ENCODE measurements at places on chromosomes 11 and 22.
A peak's percentile ranks its signal among the peaks of the same experiment; 100 is the strongest.

DNA sequence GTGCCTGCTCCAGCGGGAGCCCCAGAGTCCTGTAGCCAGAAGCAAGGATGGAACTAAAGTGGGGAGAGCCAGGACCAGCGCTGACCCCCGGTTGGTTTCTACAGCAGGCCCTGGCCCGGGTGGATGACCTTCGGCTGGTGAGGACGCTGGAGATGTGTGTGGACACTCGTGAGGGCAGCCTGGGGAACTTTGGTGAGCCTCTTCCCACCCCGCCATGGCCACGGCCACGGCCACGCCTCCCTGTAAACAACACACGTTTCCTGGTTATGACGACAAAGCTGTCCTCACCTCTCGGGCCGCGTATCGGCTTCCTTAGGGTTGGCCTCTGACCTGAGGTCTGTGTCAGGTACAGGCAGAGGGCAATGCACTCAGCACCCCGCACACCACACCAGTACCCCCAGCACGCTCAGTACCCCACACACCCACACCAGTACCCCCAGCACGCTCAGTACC lies 4.1 kb downstream of the LRRC56 start:
- DNase-seq, result no peak

DNA sequence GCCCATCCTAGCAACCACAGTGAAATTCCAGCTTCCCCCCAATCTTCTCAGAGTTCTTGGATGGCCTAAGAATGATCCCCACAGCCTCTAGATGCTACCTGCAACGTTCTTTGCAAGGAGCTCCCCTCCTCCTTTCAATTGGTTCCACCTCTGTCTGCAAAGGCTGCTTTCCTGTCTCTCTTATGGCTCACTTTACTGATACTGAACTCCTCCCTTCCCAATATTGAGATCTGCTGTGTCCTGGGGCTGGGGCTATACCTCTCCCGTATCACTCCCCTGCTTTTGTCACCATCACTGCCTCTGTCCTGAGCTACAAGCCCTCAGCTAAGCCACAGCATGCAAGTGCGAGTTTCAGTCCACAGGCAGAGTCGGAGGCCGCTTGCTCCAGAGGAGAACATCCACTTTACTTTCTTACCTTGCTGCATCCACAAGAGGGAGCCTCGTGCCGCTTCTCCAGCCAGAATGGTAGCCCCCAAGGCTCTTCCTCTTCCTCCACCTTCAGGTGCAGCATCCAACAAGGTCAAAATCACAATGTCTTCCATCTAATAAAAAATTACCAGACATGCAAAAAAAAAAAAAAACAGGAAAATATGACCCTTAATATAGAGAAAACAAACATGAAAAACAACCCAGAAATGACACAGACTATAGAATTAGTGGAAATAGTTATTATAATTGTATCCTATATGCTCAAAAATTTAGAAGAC lies 48.6 kb upstream of the TMEM45B start:
- no peak for DNase-seq

GRCh38 chr11:124238512-124238911 lies 2.4 kb upstream of the OR8G1 start:
- DNase-seq, result no peak

GRCh38 chr11:20192151-20192550 lies 31.9 kb upstream of the DBX1 start:
- DNase-seq, result no peak

DNA sequence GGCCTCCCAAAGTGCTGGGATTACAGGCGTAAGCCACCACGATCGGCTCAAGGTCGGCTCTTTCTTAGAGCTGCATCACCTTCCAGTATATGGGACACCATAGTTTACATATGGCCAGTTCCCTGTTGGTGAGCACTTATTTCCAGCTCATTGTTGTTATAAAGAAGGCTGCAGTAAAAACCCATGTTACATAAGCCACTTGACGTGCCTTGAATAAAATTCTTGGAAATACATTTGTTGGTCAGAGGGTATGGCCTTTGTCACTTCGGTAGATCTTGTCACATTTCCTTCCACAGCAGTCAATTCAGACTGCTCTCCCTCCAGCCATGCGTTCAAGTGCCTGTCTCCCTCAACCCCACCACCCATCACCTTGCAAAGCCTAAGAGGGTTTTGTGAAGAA lies 92.9 kb downstream of the PRR5L start:
- no peak for DNase-seq

DNA sequence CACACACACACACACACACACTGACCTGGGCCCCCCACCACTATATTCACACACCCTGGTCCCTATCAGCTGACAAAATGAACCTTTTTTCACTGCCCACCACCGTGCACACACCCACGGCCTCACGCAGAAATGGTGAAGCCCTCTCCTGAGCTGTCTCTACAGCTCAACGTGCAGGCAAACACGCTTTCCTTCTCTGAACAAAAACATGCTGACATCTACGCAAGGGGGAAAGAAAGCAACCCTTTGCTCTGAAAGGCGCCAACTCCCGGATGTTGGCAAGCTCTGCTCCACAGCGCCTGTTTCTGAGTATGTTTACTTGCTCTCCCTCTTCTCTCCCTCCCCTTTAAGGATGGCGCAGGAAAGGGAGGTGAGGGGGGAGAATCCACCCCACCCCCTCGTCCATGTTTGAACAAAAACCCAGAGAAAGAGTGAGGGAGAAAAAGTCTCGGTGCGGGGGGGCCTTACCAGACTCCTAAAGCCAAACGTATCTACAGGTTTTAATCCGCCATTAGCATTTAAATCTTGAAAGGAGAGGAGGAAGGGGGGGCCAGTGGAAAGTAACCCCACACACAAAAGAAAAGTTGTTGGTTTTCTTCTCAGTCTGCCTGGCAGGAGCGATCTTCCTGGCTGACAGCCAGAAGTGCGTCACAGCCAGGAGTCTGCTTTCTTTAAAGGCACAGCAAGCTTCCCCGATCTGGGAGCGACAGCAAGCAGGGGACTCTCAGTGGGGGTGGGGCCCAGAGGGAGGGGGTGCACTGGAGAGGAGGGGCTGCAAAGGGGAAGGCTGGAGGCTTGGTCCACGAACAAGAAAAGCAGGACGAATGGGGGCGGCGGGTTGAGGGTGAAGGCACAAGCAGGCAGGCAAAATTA lies 39.6 kb downstream of the NUMA1 start:
- DNase-seq, result peak; percentile 72

DNA sequence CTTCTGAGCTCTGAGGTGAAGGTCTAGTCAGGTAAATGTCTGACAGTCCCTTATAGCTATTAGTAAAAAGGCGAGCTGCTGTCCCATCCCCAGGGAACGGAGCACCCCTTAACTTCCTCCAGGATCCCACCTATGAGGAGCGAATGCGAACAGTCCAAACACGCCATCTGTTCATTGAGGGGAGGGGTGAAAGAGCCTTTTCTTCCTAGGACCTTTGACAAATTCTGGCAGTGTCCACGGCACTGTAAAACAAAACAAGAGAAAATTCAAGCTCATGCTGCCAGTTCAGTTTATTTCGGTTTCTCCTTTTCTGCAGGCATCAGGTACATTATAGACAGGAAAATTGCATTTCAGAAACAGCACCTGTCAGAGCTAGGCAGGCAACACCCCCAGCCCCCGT lies 253.8 kb upstream of the CADM1 start:
- no peak for DNase-seq

- DNase-seq, result no peak
These were observed 1168.1 kb downstream of the LRRC4C start for GRCh38 chr11:40291329-40291728.

- DNase-seq, result no peak
These were observed 290.1 kb downstream of the BUD13 start for GRCh38 chr11:116482716-116483115.

DNA sequence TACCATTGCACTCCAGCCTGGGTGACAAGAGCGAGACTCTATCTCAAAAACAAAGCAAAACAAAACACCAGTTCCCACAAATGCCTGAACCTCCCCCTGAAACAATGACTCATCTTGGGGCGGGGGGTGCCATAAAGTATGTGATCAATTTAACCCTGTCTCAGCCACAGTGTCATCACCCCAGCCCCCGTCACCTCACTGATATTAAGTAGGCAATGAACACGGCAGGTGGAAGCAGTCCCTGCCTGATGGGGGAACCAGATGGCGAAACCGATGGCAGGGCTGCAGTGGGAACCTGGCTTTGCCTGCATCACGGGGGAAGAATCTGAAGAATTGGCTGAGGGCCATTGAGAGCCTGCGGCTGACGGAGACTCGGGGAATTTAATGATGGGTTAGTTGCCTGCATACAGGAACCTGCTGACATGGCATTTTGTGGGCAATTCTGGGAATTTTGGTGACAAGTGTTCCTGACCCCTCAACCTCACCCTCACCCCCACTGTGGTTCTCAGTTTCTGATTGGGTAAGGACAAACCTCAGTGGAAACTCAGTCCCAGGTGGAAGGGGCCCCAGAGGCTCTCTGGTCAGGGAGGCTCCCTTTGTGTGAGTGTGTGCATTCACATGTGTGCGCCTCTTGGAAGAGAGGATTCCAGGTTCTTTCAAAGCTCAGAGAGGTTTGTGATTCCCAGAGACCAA lies 39.1 kb upstream of the SHISAL1 start:
- DNase-seq, result peak; percentile 86

GRCh38 chr11:123056835-123057491 lies 5.0 kb downstream of the HSPA8 start:
- DNase-seq, result no peak

DNA sequence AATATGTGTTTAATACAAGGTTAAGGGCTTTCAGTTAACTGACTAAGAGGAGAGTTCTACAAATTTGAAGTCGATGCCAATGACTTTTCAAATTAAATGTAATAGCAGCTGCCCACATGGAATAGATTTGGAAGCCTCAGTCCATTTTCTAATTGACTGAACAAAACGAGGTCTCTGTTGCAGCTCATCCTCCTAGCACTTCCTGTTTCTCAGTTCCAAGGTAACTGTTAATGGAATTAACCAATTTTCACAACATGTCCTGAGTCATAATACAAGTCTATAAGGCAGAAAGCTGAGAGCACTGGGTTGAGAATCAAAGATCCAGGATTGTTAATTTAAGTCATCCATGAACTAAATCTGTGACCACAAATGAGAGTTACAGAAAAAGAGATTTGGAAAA lies 177.2 kb downstream of the OPCML start:
- no peak for DNase-seq

- no peak for DNase-seq
These were observed 722.6 kb downstream of the TBC1D22A start for GRCh38 chr22:47484960-47485569.

GRCh38 chr11:66243782-66244535 lies 24.5 kb upstream of the RAB1B start:
- no peak for DNase-seq
